ENCODE measurements at places on chromosomes 2 and 18.
A peak's percentile ranks its signal among the peaks of the same experiment; 100 is the strongest.

GRCh38 chr2:241179899-241180298 lies 8.6 kb upstream of the ANO7 start:
- peak; percentile 5 for DNase-seq

DNA sequence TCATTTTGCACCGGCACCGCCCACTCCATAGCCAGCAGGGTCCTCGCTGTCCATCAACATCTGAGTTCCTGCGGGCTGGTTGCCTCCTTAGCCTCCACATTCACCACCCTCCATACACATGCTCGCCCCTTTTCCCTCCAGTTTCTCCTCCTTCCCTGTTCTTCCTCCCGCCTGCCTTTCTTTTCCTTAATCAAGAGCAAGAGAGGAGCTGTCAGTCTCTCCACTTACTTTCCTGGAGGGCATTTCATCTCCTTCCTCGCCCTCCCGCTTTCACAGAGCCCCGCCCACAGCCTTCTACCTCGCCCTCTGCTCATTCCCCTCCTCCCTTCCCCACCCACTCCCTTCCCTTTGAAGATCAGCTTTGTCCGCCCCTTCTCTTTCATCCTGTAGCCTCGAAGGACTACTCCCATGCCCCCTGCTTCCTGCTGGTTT lies 13.8 kb upstream of the ZBTB7C start:
- no peak for DNase-seq

DNA sequence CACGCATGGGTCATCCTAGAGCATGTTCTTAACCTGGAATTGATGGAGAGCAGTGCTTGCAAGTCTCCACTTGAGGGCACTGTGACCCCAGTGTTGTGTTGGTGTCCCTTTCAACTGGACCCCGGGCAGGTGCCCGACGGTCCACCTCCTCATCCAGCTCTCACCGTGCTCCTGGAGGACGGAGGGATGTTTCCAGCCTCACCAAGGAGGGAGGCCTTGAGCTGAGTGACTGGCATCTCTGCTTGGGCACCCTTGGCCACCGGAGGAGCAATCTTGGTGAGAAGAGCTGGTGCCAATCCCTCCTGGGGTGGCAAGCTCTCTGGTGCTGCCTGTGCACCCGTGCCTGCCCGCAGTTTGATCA lies 45.4 kb upstream of the ASB18 start:
- no peak for DNase-seq

DNA sequence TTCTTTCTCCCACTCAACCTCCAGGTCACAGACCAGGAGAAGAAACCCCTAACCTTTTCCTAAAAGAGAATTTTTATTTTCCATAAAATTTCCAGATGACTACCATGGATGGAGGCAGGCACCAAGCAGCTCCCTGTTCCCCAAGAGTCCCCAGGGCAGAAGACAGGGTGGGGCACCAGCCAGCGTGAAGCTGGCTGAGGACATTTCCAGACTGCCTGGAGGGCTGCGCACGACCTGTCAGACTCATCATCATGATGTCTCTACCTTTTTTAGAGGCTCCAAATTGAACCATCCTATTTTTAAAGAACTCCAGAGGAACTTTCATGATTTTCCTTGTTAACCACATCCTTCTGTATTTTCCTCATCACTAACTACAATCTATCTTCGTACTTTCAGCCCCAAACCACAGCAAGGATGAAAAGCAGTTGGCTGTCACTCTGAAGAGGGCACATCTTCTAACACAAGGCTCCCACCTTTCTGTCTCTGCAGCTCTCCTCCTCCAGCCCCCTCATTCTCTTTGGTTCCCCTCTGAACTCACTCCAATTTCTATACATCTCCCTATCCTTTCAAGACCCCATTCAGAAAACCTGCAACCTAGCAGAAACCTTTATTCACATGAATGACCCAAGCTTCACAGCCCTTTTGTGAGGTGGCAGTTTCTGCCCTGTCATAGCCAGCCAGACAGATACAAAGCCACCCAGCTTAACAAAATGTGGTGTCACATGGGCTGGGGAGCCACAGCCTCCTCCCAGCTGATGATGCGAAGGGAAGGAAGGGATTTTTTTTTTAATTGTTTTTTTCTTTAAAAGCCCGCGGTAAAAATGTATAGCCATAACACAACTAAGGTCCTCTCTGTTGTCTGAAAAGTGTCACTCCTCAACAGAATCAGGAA lies 11.1 kb downstream of the AMMECR1L start:
- no peak for DNase-seq

DNA sequence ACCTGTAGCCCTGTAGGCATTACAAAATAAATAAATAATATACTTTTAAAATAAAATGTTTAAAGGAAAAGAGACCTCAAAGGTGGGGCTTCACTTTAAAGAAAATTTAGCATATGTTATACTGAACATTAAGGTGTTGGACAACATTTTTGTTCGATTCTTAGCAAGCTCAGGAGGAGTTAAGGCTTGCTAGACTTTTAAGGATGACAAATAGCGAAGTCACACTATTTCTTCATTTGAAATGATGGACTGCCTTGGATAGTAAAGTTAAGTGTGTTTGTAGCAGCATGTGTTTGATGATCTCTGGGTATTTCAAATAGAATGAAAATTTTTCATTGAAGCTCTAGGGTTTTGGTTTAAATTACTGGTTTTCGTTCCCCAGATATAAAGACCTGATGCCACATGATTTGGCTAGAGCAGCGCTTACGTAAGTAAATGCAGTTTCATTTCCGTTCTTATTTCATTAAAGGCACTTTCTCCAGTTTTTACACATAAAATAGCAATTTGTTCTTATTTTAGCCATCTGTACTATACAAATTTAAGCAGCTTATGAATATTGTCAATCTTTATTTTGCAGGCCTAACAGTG lies 24.9 kb downstream of the HADHB start:
- no peak for DNase-seq

- DNase-seq: no peak
These were observed 152.9 kb downstream of the DYSF start for GRCh38 chr2:71606244-71606643.

DNA sequence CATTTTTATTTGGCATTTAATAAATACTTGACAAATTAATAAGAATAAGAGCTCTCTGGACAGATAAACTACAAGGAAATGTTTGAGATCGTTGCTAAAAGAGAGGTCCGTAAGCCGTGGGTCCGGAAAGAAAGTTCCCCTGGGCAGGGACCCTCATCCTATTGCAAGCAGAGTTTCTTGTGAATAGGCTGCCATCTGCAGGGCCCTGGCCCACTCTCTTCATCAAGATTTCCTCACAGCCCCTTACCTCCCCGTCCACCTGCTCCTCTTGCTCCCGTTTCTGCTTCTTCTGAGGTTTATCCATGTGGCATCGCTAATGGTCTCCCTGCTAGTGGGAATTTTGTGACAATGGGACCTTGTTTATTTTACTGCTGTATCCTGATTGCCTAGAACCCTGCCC lies 30.1 kb upstream of the MC5R start:
- DNase-seq: no peak

Data from fibroblast of villous mesenchyme (primary cell).